Small intestine (tissue), 16 donors: ENCODE measurements at places on chromosomes 2 and 18. TPM values are rescaled to one million over a fixed set of nuclear protein-coding genes. Genes with fewer than 3 reads are reported as not detected.

The SERPINB12 gene
- not detected for polyA plus RNA-seq

DNA sequence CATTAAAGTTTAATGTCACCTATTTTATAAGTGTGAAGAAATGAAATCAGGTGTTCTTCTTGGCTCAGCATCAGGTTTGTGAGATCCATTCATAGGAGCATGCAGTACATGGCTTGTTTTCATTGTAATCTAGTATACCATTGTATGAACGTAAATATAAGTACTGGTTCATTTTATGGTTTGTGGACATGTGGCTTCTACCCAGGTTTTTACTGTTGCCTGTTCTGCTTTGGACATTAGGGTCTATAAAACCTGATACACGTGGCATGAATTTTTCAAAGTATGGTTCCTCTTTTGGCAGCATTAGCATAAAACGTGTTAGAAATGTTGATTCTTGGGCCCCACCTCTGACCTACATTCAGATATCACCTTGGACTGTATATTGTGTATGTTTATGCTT lies 175.5 kb downstream of the PRPF40A start:
- DNase-seq: no peak

DNA sequence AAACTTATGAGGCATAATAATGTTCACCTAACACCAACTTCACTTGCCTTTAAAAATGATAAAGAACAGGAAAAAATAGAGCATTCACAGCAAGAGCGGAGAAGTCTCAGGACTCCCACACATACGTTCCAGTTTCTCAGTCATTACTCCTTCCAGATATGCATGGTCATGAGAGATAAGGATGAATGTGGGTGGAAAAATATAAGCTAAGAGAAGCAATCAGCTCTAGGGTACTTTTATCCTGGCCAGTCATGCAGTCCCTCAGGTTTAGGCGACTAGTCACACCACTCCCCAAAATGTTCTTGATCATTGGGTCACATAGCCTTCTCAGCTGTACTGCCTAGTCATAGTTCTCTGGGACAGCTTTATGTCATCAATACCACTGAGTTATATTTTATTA lies 29.2 kb upstream of the CCDC178 start:
- no peak for DNase-seq

DNA sequence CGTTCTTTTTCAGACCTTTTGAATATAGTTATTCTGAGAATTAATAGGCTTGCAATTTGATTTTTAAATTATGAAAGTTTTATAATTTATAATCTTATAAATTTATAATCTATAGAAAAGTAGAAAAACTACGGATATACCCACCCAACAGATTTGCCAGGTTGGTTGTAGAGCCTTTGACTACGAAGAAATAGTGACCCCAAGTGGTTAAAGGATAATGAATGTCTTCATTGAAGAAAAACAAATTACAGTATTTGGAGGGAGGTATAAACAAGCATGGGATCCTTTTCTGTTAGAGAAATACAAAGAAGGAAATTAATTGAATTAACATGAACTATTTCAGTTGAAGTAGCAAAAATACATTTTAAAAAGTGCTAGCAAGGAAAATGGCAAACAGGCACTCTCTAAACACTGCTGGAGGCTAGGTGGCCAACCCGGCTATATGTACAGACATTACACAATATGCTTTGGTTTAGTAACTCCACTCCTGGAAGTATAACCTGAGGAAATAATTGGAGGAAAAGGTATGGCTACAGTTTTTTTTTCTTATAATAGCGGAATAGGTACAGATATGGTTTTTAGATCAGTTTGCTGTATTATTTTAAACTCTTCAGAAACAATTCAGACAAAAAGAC lies 110.9 kb downstream of the MIB1 start:
- DNase-seq: no peak

The DLX2 gene
- not detected for polyA plus RNA-seq

DNA sequence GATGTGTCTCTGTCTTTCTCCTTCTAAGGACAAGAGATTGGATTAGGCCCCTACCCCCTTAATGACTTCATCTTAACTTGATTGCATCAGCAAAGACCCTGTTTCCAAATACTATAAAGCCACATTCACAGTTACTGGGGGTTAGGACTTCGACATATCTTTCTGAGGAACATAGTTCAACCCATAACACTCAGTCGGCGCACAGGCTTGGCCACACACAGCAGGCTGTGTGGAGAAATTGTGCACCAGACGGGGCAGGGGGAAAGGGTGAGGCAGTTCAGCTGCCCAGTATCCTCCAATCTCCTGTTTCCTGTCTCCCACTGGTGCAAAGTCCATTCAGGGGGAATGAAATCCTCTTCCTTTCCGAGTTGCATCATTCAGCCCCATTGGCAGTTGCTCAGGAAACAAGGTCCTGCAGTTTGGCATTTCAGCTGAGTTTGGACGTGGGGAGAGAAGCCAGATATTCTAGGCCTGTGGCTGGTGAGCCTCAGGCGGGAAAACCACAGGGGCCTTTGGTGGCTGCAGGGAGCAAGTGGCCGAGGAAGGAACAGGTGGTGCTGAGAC lies 9.4 kb upstream of the RAPGEF4 start:
- peak; percentile 83 for DNase-seq

DNA sequence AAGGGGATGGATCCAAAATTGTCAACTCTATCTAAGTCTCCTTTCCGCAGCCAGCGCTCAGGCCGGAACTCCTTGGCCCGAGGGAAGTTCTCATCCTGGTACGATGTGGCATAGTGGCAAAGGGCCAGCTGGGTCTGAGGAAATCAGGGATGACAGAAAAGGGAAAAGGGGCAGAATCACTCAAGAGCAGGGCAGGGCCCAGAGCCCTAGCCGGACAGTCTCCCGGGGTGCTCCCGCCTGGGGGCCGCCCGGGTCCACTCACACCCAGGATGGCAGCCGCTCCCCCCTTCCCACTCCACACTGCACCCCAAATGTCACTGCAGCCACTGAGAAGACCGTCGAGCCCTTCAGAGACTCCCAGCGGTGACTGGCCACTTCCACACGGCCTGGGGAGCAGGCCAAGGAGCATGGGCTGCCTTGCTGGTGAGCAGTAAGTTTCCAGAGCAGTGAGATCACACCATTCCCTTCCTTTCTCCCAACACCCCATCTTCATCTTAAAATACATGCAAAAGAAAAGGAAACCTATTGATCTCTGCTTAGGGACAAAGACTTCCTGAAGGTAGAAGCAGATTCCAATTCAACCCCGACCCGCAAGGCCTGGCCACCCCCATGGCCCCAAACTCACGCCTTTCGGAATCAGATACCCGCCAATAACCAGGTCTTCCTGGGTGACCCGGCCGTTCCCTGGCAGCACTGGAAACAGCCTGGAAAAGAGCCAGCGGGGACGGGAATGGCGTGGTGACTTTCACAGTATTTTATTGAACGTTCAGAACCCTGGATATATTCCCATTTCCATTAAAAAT lies 26.7 kb downstream of the CYP27C1 start:
- no peak for DNase-seq

The EMILIN2 gene
- 29.9 TPM for polyA plus RNA-seq

GRCh38 chr18:12702221-12703095 lies at the start of the genes CEP76 and PSMG2:
CEP76 (minus strand) TSS chr18:12702723; CDS start chr18:12702548, 175 bp downstream.
PSMG2 (plus strand) TSS chr18:12703042; CDS start chr18:12703108, 66 bp downstream.
- peak; percentile 97 for DNase-seq

DNA sequence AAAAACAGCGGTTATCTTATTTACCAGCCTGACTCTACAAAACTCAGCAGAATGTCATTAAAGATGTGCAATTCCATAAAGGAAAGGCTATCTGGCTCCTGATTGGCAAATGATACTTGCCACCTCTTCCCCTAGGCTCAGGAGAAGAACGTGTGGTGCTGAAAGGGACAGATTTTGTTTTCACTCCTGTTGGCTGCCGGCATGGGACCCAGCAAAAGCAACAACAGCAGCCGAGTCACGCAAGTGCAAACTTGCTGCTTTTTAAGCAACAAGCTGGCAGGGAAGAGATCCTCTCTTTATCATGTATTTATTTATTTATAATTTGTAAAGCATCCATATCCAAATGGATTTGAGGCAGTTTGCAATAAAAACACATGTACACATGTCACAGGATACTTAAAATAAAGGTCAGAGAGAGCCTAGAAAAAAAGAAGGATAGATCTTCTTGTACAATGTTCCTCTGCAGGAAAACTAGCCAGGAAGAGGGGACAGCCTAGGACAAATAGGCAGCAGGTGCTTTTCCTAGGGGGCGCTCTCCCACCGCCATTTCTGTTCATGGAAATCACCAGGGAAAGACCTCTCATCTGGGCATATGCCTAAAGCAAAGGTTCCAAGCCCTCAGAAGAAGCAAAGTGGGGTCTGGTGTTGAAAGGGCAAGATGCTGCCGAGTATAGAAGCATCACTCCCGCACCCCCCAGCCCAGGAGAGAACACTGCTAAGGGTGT lies 799.3 kb downstream of the BCL11A start:
- no peak for DNase-seq

GRCh38 chr2:212998626-212999359 lies 152.6 kb downstream of the IKZF2 start:
- no peak for DNase-seq

The FBXO48 gene
- 2.6 TPM for polyA plus RNA-seq

GRCh38 chr2:120262761-120263428 lies 10.2 kb downstream of the RALB start:
- no peak for DNase-seq

The RASGRP3 gene
- 3.8 TPM for polyA plus RNA-seq

The ALPP gene
- not detected for polyA plus RNA-seq

- DNase-seq: peak; percentile 41
These were observed 5.4 kb downstream of the NBAS start for GRCh38 chr2:15555760-15556193.

- no peak for DNase-seq
These were observed 79.6 kb downstream of the GAREM1 start for GRCh38 chr18:32391126-32391525.

DNA sequence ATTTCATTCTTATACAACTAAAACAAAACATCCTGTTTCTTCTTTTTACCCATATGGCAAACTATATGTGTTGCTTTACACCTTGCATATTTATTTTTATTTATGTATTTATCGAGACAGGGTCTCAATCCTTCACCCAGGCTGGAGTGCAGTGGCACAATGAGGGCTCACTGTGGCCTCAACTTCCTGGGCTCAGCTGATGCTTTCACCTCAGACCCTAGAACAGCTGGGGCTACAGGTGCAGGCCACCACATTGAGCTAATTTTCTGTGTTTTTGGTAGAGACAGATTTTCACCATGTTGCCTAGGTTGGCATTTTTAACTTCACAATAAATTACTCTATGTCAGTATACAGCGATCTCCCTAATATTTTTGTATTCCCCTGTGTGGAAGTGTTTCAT lies 522.0 kb downstream of the MBD2 start:
- DNase-seq: no peak

DNA sequence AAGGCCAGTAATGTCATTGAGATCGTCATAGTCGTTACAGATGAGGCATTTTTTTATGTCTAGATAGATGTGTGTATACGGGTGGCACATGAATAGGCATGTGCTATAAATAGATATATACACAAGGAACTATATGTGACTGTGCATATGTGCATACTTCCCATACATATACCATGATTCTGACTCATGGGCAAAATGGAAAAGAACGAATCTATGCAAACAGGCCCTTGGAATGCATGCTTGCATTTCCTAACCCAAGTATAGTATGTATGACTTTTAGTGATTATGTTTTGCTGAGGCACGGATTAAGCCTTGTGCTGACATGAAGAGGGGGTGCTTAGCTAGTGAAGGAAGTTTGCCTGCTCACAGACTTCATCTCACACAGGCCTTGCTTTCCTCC lies 111.7 kb downstream of the BCL11A start:
- DNase-seq: no peak

GRCh38 chr18:79897940-79898625 lies 53.4 kb downstream of the SLC66A2 start:
- DNase-seq: no peak

- DNase-seq: peak; percentile 50
These were observed 441.5 kb upstream of the POU3F3 start for GRCh38 chr2:104412384-104412783.

The TOGARAM2 gene
- 0.92 TPM for polyA plus RNA-seq

DNA sequence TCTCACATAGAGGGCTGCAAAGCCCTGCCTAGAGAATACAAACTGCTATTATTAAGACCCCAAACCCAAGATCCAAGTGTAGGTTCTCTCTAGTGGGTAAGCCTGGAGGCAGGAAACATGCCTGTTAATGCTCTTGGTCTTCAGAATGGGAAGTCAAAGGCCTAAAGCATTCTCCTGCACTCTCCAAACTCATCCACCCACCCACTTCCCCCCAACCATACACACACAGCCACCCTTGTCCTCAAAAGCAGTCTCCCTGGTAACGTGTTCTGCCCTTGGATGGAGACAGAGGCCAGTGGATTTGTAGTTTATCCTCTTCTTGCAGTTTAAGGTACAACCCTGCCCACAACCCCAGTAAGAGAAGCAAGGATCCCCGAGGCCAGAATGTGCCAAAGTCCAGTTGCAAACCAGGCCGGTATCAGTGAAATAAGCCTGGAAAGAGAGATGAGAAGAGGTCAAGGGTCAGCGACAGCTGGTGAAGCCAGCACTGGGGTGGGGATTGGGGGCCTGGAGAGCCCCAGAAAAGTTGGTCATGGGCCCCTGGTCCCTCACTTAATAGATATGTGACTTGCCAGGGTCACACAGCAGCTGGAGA lies 23.0 kb downstream of the TMEM247 start:
- DNase-seq: peak; percentile 67
